SK-N-MC (cell line): ENCODE measurements at places on chromosomes 2 and 18.
A peak's percentile ranks its signal among the peaks of the same experiment; 100 is the strongest.

DNA sequence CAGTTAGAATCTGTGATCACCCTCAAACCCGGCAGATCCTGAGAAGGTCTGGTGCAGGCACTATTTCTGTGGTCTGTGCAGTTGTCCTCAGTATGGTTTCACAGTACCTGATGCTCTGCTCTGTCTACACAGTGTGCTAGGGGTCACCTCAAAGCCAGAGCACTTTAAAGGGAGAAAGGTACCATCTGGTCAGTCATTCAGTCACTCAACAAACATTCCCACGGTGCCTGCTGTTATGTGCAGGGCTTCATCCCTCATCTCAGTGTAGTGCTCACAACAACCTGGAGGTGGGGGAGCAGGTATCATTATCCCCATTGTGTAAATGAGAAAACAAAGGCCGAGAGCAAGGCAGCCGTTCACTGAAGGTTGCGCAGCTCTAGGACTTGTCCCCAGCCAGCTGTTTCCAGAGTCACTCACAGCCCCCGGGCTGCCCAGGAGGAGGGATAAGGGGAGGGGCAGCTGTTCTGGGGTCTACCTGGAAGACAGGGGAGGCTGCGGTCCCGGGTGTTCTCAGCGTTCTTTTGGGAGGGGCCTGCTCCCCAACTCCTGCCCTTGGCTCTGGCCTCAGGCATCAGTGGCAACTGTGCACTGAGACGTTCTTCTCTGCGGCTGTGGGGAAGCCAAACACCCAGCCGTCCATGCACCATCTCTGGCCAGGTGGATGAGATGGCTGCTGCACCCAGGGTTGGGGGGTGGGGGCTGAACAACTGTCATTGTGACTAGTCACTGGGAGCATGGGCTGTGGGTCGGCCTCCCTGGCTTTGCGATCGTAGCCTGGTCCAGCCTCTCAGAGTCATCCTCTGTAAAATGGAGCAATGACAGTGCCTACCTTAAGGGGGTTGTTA, 9.2 kb downstream of the INHBB start:
- DNase-seq = no peak

GRCh38 chr2:61029533-61029932, 11.5 kb upstream of the PUS10 start:
- no peak for DNase-seq

- DNase-seq = no peak
These were observed 5.4 kb downstream of the PID1 start for GRCh38 chr2:229265727-229266126.

- DNase-seq = no peak
These were observed 197.2 kb downstream of the CYP26B1 start for GRCh38 chr2:71950256-71951082.

GRCh38 chr2:102082571-102083392, 59.8 kb upstream of the IL1R1 start:
- DNase-seq = no peak

- DNase-seq = peak; percentile 28
These were observed 210.0 kb downstream of the RBM43 start for GRCh38 chr2:151051574-151052220.

GRCh38 chr2:3461801-3462492, 57.4 kb downstream of the ADI1 start:
- peak; percentile 42 for DNase-seq

DNA sequence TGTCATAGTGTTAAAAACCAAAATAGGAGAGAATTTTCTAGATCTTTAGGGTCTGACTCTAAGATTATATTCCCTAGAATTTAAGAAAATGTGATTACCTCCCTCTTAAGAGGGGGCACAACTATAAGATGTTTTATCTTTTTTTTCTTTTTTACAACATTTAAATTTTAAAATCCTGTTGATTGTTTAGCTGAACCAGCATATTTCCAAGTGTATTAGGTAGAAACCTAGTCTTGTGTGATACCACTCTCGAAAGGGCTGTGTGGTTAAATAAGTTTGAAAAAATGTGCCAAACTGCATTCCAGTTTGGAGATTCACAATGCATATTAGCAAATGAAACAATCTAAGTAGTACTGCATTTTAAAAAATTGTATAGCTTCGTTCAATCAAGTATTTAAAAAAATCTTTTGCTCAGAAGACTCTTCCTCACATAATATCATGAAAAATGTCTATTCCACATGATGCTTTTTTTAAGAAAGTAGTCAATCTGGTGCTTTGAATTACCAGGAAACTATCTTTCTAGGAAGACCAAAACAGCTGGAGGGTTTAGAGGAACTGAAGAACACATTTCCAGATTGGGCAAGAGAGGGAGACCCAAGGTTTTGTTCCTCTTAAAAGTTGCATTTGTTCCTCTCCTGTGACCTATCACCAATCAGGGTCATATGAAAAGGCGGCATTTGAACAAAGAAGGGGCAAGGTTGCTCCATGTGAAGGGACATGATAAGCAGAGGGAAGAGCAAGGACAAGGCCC, 98.8 kb downstream of the DPP4 start:
- no peak for DNase-seq

GRCh38 chr2:20523073-20523798, 76.4 kb downstream of the RHOB start:
- DNase-seq = no peak

DNA sequence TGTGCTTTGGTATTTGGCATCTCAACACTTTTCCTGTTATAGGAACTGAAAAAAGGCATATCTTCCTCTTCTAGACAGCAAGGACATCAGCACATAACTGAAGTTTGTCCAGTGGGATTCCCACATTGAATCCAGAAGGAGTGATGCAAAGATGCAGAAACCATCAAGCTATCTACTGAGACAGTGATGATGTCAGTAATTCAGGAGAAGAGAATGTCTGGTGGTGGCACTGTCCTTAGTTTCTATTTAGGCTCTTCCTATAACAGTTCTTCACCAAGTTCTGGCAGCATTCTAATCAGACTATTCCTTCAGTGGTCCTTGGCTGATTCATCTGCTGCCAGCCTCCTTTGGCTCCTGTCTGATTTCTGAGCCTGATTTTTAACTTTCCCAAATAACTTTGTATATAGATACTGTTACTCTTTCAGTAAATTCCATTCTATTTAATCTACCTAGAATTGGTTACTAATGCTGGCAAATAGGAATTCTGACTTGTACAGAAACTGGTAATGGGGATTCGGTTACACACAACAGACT, 56.6 kb upstream of the AGPS start:
- DNase-seq = no peak

GRCh38 chr2:158179660-158180059, 78.0 kb downstream of the UPP2 start:
- no peak for DNase-seq

DNA sequence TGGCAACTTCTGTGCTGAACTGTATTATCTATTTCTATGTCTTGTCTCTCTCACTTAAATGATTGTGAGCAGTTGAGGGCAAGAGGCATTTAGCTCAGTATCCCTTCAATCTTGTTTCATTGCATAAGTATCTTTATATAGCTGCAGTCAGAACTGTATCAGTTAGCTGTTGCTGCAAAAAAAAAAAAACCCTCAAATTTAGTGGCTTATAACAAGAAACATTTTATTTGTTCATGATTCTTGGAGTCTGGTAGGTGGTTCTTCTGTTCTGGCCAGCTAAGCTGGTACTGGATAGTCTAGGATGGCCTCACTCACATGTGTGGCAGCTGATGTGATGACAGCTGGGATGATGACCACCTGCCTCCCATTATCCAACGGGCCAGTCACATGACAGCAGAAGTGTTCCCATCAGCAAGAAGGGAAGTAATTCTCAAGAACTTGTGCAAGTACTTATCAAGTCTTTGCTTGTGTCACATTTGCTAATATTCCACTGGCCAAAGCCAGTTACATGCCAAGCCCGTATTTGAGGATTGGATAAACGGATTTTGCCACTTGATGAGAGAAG, 67.8 kb downstream of the SLC4A3 start:
- no peak for DNase-seq

GRCh38 chr2:205701509-205701908, 19.2 kb downstream of the NRP2 start:
- no peak for DNase-seq

DNA sequence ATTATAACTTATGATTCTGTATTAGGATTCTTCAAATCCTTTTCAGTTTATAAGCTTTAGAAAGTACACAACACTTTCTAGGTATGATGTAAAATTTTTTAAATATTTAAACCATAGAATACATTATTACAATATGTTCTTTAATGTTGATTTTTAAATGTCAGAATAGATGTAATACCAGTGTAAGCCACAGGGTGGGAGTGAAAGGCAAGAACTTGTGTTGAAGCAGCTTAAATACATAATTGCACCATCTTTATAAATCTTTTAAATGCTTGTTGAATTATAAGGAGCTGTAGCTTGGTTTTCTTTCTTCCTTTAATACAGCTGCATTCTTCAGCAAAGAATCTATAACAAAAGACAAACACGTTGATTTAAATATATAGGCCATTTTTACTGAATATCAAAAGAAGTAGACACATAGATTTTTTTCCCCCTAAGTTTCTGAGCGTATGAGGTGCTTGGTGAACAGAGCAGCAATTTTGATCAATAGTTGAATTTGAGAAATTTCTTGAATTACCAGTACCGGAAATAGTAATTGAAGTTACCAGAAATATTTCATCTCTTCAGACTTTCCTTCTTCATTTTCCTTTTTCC, 63.0 kb downstream of the TANK start:
- peak; percentile 73 for DNase-seq

DNA sequence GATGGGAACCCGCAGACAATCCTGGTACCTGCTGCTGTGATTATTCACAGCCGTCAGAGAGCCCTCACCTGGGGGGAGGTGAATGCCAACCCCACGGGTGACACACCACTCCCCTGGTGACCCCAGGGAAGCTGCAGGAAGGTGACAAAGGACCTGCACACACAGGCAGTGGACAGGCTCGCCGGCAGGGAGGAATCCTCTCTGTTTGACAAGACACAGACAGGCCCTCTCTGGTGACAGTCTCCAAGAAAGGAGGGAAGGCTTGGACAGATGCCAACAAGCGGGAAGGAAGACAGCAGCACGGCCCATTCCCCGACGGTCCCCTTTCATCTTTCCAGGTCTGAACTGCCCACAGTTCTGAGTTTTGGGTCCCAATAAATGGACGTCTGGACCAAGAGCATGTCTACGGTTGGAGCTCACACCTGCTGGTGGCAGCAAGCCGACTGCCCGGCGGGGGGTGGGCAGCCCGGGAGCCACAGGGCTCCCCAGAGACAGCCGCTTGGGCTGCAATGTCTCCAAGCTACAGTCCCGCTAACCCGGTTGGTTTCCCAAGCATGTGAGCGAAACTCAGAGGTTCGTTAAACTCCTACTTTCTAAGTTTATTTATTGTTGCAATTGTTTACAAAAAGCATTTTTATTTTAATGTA, 31.8 kb downstream of the HDAC4 start:
- DNase-seq = no peak

DNA sequence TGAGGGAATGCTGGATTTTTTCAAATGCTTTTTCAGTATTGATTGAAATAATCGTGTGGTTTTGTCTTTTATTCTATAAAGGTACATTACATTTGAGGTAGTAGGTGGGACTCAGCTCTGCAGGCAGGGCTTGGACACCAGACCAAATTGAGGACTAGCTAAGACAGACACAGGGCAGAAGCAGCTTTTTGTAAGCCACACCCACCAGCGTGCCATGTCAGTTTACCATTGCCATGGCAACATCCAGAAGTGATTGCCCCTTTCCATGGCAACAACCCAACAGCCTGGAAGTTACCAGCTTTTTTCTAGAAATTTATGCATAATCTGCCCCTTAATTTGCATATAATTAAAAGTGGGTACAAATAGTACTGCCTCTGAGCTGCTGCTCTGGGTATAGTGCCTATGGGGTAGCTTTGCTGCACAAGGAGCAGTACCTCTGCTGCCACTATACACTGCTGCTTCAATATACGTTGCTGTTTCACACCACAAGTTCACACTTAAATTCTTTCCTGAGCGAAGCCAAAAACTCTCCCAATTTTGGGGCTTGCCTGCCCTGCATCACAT, 23.6 kb upstream of the VWA3B start:
- no peak for DNase-seq

DNA sequence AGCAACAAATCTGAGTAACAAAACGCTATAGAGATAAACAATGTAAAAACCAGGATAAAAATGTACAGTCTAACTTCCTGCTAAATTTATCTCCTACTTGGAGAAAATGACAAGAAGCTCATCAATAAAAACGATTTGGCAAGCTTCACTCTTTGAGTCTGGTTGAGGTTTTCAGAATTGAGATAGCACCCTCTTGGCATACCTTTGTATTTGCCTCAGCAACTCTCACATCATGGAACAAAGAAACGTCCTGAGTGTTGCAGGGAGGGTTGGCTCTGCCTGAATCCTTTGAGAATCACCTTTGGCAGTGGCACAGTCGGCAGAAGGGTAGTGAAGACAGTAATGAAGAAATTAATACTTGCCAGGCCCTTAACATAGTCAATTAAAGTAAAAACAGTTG, 430.6 kb downstream of the GRB14 start:
- DNase-seq = no peak

- DNase-seq = no peak
These were observed 73.3 kb downstream of the SH3BP4 start for GRCh38 chr2:235024931-235025773.

GRCh38 chr2:201696151-201696659, 2.2 kb downstream of the MPP4 start:
- DNase-seq = no peak

- DNase-seq = no peak
These were observed 387.5 kb downstream of the ADCYAP1 start for GRCh38 chr18:1292167-1292566.

GRCh38 chr2:57886161-57886786, 160.3 kb upstream of the VRK2 start:
- DNase-seq = no peak

DNA sequence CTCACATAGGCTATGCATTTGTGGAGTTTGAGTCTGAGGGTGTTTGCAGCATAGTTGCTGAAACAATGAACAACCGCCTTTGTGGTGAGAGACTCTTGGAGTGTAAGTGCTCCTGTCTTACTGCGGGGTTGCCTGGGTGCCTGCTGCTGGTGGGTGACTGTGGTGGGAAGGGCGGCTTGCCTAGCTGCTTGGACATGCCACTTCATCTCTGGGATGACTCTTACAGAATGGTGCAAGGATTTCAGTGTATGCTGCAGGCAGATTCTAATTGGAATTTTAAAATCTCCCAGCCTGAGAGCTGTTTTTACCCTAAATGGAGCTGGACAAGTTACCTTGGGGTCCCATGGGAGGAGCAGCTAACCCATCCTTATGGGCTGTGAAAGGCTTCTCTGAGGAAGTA, 50.1 kb downstream of the CYP27C1 start:
- DNase-seq = no peak

- DNase-seq = no peak
These were observed 26.5 kb downstream of the AQP12B start for GRCh38 chr2:240655931-240656886.

GRCh38 chr2:232030229-232030628, 68.7 kb downstream of the DIS3L2 start:
- no peak for DNase-seq

DNA sequence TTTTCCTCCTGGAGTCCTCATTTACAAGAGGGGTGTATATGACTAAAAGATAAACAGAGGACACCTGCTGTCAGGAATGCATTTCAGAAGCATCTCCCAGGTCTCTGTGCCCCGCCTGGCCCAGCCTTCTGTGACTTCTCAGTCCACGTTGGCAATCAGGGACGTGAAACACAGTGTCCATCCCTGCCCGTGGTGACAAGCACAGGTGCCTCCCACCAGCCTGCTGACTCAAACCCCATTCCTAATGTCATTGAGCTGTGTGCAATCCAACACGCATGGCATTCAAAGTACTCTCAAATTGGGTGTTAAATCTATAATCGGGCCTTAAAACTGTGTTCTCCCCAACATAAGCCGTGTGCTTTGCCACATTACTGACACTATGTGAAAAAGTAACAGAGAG, 343.2 kb downstream of the EIPR1 start:
- DNase-seq = no peak

GRCh38 chr2:157296958-157297357, 28.7 kb downstream of the ERMN start:
- no peak for DNase-seq
